A549 treated with CORT108297 at 1 μM for 4 hours (cell line): ENCODE measurements at places on chromosomes 16 and 17. TPM values are rescaled to one million over a fixed set of nuclear protein-coding genes. Genes with fewer than 3 reads are reported as not detected.

The DOC2A gene
- total RNA-seq: 1.7 to 3.3 TPM (median 2.7 TPM) in 5 replicates

The CDH13 gene
- 0.01 TPM in 1 of 5 replicates, not detected in the others for total RNA-seq

The COG1 gene
- 17.7 to 21.8 TPM (median 18.8 TPM) in 5 replicates for total RNA-seq

The TLCD2 gene
- 1.1 to 1.8 TPM (median 1.3 TPM) in 5 replicates for total RNA-seq

The CRYM gene
- 1.8 to 1.9 TPM (median 1.8 TPM) in 5 replicates for total RNA-seq
